ENCODE measurements at places on chromosomes 1 and 21.
A peak's percentile ranks its signal among the peaks of the same experiment; 100 is the strongest.

GRCh38 chr1:245999697-246000637 lies 507.1 kb downstream of the SMYD3 start:
- DNase-seq = no peak

DNA sequence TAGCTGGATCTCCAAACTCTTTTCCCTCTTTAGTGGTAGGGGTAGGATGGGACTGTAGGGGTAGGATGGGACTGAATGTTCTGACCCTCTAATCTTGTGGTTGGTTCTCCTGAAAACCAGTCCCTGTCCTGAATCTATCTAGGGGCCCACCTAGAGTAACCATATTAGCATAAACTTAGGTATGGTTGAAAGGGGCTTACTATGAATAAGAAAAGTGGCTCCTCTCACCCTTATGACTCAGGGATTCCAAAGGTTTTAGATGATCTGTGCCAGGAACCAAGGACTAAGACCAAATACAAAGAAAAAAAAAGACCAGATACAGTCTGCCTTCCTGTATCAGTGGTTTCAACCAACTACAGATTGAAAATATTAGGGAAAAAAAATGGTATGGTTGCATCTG lies 28.9 kb downstream of the RNF2 start:
- no peak for DNase-seq

DNA sequence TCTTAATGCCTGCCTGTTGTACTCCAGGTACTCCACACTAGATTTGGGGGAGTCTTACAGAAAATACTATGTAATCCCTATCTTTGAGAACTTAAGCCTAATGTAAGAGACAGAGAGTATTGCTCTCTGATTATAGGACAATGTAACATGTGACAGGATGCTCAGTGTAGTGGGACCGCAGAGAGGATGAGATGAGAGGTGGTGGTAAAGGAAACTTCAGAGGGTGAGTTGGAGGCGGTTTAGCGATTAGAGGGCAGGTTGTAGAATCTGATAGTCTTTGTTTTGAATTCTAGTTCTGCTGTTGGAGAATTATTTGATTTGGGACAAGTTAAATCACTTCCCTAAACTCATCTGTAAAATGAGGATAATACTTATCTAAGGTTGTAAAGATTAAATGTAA lies 5.4 kb downstream of the SOAT1 start:
- DNase-seq = peak; percentile 19

- DNase-seq = no peak
Observed at GRCh38 chr1:16605532-16606505, 7.5 kb downstream of the NBPF1 start.

GRCh38 chr1:207346513-207346912 lies 25.0 kb downstream of the CD55 start:
- DNase-seq = no peak

DNA sequence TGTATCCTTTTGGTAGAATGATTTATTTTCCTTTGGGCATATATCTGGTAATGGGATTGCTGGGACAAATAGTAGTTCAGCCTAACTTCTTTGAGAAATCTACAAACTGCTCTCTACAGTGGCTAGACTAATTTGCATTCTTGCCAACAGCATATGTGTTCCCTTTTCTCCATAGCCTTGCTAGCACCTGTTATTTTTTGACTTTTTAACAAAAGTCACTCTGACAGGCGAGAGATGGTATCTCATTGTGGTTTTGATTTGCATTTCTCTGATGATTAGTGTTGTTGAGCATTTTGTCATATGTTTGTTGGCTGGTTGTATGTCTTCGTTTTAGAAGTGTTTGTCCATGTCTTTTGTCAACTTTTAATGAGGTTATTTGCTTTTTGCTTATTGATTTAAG lies 99.8 kb downstream of the UCK2 start:
- DNase-seq = no peak

DNA sequence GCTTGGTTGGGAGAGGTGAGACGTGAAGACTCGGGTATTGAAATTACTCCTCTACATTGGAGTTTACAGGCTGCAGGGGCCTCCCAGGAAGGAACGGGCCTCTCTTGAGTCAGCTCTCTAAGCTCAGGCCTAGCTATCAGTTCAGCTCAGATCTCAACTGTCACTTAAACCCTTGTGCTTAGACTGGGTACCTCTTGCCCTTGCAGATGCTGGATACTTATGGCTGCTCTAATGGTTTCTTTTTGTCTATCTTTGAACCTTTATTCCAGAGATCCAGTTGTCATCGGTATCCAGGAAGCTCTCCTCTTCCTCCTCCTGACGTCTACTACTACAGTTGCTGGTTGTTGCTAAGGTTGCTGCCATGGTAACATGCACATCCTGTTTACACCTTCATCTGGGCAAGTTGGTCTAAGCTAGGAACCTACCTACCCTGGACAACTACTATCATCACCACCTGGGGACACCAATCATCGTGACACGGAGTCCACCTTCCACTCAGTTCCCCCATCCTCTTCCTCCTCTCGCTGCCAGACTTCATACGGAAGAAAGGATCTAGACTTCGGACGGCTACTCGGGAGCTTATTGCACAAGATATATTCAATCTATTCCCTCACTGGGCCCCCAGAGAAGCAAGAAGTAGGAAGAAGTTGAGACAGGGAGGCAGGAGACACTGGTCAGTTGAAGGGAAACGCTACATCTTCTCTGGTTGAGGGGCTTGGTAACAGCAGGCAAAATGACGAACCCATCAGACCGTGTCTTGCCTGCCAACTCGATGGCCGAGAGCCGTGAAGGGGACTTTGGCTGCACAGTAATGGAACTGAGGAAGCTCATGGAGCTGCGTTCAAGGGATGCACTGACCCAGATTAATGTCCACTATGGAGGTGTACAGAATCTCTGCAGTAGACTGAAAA lies 56.1 kb downstream of the ATP2B4 start:
- no peak for DNase-seq

GRCh38 chr1:16397120-16397519 lies 30.1 kb downstream of the SZRD1 start:
- no peak for DNase-seq

- no peak for DNase-seq
Observed at GRCh38 chr1:161502641-161503393, 2.4 kb upstream of the FCGR2A start.
